Dermis microvascular lymphatic vessel endothelial cell (primary cell): ENCODE measurements at places on chromosomes 2 and 18. TPM values are rescaled to one million over a fixed set of nuclear protein-coding genes. Genes with fewer than 3 reads are reported as not detected.

TOGARAM2 gene
- total RNA-seq, result under 0.01 and 0.13 TPM in 2 replicates

- DNase-seq, result no peak
Measured at GRCh38 chr2:172909454-172909853, 166.2 kb upstream of the MAP3K20 start.

DNA sequence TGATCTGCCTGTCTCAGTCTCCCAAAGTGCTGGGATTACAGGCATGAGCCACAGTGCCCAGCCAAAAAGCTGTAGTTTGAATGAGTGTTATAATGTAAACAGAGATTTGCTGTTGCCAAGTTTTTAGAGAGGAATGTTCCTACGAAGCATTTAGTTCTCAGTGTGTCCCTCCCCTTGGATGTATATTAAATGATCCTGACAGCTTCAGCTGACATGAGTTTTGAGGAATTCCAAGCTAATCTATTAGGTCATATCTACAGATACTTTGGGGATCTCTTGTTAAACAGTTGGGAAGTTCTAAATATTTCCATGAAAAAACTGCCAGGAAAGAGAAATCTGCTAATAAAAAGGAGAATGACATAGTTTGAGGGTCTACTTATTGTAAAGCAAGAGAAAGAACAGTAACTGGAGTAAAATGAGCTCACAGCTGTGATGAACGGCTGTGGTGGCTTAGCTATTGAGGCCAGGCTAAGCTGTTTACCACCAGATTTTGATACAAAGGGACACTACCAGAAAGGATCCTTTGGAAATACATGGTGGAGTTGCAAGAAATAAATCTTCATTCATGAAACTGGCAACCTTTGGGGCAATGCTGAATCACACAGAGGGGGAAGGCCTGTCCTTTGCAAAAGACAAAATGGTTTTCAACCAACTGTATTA, 2.6 kb upstream of the STON1 start:
- DNase-seq, result no peak

GRCh38 chr18:77095391-77096371, 36.9 kb downstream of the MBP start:
- DNase-seq, result no peak

MTX2 gene
- 23.2 and 26.8 TPM in 2 replicates for total RNA-seq

MPP4 gene
- total RNA-seq, result 0.76 and 1.5 TPM in 2 replicates

CRYGD gene
- total RNA-seq, result not detected in 2 replicates

DUSP2 gene
- total RNA-seq, result 0.26 and 0.76 TPM in 2 replicates

DNA sequence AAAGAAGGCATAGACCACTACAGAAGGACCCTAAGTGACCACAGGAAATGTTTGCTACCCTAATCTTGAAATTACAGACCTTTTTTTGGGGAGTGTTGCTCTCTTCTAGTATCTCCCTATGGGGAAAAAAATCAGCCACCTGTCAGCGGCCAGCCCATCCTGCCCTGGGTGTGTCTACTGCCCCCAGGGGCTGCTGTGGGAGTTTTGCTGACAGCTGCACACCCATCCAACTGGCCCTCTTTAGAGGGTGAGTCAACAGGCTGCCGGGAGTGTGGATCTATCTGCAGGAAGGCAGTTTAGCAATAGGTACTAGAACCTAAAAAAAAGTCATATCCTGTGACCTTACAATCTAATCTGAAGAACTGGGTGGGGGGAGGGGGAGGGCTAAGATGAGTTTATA, 796 bp upstream of the DYSF start:
- peak; percentile 76 for DNase-seq

GPR75 gene
- total RNA-seq, result 0.77 and 1.3 TPM in 2 replicates

TMEM200C gene
- total RNA-seq, result under 0.01 TPM in 1 of 2 replicates, not detected in the other

MOGAT1 gene
- not detected in 2 replicates for total RNA-seq

- DNase-seq, result no peak
Measured at GRCh38 chr2:230877116-230877758, 12.5 kb downstream of the ITM2C start.

ORC2 gene
- 13.8 and 16.9 TPM in 2 replicates for total RNA-seq

TGFA gene
- total RNA-seq, result 8.0 and 14.5 TPM in 2 replicates

SH3BP4 gene
- 16.0 and 21.7 TPM in 2 replicates for total RNA-seq

SPIRE1 gene
- 15.7 and 16.6 TPM in 2 replicates for total RNA-seq

DNA sequence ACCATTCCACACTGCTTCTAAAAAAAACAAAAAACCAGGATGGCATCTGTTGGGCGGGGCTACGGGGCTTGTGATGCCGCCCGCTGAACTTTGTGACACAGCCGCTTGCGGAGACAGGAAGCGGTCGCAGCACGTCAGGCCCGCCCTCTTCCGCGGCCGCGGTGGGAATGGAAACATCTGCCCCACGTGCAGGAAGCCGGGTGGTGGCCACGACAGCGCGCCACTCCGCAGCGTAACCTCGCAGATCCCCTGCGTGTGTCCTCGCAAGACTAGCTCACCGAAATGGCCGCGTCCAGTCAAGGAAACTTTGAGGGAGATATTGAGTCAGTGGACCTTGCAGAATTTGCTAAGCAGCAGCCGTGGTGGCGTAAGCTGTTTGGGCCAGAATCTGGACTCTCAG, 168.5 kb downstream of the SUCLG1 start:
- DNase-seq, result no peak

- no peak for DNase-seq
Measured at GRCh38 chr2:176821350-176821749, 391.2 kb upstream of the HNRNPA3 start.
